Mammary microvascular endothelial cell (primary cell): ENCODE measurements at places on chromosomes 5 and 9. TPM values are rescaled to one million over a fixed set of nuclear protein-coding genes. Genes with fewer than 3 reads are reported as not detected.

The CD274 gene
- 20.8 and 22.7 TPM in 2 replicates for total RNA-seq

The RANBP3L gene
- not detected in 2 replicates for total RNA-seq

The IFNE gene
- total RNA-seq, result not detected in 2 replicates

The PRR7 gene
- total RNA-seq, result 12.1 and 18.9 TPM in 2 replicates

The LHX3 gene
- total RNA-seq, result not detected in 2 replicates

The FOXD4L5 gene
- total RNA-seq, result not detected in 2 replicates

The ARHGEF28 gene
- total RNA-seq, result 43.8 and 44.7 TPM in 2 replicates

The CCL27 gene
- total RNA-seq, result not detected in 2 replicates

The TTC16 gene
- total RNA-seq, result not detected in 2 replicates

The CDX1 gene
- total RNA-seq, result not detected in 2 replicates

The PCAT7 gene
- total RNA-seq, result not detected in 2 replicates

The KLF4 gene
- 2.2 and 2.6 TPM in 2 replicates for total RNA-seq

The ZFP2 gene
- total RNA-seq, result 0.15 and 0.60 TPM in 2 replicates

The RNF208 gene
- total RNA-seq, result not detected in 2 replicates

The RNF180 gene
- 3.5 and 5.7 TPM in 2 replicates for total RNA-seq
